Nucleus accumbens (tissue), 56 donors: ENCODE measurements at places on chromosomes 13 and 19.
A peak's percentile ranks its signal among the peaks of the same experiment; 100 is the strongest.

DNA sequence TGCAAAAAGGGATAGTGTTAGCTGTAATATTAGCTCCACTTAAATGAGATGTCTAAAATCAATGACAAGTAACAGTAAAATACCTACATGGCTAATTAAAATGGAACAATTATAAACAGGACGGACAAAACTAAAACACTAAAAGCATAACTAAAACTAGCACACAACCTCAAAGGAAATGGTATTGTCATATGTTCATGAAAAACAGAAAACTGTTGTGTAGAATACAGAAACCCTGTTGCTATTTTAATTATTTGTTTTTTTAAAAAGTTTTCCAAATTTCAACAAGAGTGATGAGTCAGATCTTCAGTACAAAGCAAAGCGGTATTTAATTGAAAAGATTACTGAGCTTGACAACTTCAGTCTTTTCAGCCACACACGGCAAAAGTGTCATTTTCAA lies 4.2 kb downstream of the RCBTB2 start:
- DNase-seq, result no peak

GRCh38 chr13:100532836-100533435 lies 55.7 kb downstream of the GGACT start:
- DNase-seq, result no peak

DNA sequence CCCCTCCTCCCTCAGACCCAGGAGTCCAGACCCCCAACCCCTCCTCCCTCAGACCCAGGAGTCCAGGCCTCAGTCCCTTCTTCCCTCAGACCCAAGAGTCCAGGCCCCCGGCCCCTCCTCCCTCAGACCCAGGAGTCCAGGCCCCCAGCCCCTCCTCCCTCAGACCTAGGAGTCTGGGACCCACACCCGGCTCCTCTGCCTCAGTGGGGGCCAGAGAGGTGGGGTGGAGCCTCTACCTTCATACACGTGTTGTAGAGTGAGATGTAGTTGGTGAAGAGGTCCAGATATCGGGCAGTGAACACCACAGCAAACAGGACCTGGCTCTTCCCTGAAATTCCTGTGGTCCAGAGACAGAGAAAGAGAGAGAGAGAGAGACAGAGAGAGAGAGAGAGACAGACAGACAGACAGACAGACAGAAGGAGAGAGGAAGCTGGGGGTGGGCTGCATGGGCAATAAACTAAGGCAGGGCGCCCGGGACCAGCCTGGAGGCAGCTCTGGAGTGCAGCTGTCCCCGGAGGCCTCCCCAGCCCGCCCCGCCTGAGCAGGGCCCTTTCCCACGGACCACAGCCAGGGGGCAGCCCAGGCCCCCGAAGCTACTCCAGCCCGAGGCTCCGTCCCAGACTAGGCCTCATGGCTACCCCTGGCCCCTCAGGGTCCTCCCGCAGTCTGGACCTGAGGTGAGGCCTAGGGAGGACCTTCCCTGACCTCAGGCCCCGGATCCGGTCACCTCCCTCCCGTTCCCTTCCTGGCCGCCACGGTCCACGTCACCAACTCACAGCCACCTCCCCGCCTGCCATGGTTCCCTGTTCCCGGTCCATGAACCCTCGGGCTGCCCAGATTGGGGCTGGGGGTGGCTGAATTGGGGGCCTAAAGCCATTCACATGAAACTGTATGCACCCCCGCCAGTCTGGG lies 907 bp downstream of the KDELR1 start:
- no peak for DNase-seq

DNA sequence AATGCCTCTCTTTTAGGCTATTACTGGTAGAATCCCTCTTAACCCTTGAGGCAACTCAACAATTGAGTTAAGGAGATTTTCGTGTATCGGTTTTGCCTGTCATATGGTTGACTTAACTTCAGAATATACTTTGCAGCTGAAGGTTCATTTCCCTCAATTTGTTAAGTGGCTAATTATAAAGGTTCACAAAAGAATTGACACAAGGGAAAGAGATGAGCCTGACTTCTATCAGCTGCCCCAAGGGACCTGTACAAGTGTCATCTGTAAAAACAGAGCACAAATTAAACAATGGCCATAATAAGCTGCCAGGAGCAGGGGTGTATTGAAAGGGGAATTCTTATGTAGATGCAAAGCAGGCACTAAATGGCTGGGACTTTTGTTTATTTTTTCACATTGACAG lies 334.8 kb upstream of the OBI1 start:
- no peak for DNase-seq

DNA sequence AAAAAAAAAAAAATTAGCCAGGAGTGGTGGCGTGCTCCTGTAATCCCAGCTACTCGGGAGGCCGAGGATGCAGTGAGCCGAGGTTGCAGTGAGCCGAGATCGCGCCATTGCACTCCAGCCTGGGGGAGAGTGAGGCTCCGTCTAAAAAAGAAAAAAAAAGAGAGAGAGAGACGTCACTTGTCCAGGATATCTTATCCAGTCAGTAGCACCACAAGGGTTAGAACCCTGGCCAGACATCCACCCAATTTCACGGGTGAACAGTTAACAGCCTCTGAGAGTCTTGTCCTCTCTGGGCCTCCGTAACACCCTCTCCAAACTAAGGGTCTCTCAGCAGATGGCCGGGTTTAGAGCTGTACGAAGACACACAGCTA lies 917 bp upstream of the CLPTM1 start:
- DNase-seq, result no peak

GRCh38 chr19:42140125-42140754 lies 8.0 kb upstream of the POU2F2 start:
- DNase-seq, result peak; percentile 23

DNA sequence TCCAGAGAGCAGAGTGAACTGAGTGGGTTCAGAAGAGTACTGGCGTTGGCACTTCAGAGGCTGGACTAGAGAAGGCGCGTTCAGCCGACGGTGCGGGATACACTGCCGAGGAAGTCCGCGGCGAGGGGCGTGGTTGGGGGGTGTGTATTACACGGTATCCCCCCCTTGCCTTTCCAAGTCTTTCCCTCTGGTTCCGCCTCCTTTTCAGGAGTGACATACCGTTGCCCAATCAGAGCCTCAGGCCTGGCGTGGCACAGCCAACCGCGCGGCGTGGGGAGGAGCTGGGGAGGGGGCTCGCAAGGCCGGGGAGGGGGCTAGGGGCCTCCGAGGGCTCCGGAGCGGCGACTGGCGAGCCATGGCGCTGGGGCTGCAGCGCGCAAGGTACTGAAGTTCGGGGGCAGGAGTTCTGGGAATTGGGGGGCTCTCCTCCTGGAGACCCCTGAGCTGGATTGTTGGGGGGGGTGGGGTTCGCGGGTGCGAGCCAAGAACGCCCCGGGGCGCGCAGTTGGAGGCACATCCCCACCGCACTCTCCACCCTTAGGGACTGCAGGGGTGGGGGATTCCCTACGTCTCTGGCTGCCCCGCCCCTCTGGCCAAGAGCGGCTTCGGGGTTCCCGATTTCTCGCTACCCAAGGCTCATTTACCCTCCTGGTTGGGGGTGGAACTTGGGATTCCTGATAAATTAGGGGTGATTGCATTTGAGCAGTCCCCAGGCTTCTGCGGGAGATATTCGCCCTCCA lies at the start of gene HIF3A:
TSS of gene HIF3A (plus strand) at position 321 of the 740 bp plus-strand sequence. CDS start at position 356, 35 bp downstream.
- peak; percentile 14 for DNase-seq

- no peak for DNase-seq
Measured at GRCh38 chr19:55097864-55098715, 19.3 kb downstream of the PPP1R12C start.

GRCh38 chr13:79457948-79458347 lies 23.0 kb upstream of the NDFIP2 start:
- DNase-seq, result no peak

- no peak for DNase-seq
Measured at GRCh38 chr13:111917086-111917485, 149.9 kb upstream of the SOX1 start.

DNA sequence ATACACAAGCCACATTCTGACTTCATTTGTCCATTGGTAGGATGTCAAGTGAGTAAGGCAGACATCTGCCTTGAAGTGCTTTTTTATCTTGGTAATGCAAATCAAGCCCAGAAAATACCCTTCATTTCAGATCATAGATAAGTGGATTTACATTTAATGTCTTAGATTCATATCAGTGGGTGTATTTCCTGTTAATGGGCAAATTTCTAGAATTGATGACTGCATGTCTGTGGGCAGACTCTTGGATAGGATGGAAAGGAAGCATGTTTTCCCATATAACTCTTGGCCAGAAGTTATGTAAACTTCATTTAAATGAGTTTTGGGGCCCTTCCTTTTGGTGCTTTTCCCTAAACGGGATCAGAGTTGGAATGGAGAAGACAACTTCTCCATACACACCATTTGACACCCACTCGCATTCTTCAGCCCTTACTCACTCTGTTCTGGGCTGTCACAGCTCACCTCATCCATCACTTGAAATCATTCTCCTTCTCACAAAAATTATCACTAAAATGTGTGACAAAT lies 154.6 kb downstream of the FLT1 start:
- no peak for DNase-seq

- no peak for DNase-seq
Measured at GRCh38 chr13:97215325-97215724, 6.8 kb upstream of the MBNL2 start.

DNA sequence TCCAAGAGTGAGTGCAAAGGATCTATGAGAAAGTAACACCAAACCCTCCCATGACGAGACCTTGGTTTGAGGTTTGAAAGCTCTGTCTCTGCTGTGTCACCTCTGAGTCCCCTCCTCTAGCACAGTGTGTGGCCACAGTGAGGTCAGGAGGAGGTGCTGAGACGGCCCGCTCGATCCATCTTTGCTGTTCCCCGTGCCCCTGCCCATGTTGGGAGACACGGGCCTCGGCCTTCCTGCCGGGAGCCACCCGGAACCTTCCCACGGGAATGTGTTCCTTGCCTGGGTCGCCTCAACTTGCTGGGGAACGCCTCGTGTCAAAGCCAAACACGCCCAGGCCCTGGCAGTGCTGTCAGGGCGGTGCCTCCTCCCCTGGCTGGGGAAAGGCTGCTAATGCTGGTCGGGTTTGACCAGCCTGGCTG lies 10.1 kb downstream of the NANOS3 start:
- no peak for DNase-seq

DNA sequence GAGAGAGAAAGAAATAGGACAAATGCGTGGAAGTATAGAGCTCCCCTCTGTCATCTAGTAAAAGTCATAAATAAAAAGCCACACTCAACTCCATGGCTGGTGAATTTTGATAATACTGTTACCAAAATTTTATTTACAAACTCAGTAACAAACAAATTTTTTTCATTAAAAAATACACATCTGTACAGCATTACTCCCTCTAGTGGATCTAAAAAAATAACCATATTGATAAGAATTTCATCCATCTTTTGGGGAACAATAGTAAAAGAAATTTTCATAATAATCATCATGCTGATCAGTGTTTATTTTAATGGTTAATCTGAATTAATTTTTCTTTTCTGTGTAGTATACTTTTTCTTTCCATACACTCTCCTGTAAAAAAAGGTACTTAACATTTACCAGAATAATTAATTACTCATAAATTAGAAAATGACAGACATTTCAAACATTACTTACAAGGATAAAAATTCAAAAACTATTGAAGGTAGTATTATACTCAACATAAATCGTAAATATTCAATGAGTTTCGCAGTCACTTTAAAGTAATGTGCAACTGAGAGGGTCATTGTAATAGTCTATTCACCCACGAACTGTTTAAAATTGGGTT lies 173.5 kb upstream of the LSM14A start:
- no peak for DNase-seq

- DNase-seq, result no peak
Measured at GRCh38 chr19:19157808-19158207, 12.3 kb downstream of the MEF2B start.

DNA sequence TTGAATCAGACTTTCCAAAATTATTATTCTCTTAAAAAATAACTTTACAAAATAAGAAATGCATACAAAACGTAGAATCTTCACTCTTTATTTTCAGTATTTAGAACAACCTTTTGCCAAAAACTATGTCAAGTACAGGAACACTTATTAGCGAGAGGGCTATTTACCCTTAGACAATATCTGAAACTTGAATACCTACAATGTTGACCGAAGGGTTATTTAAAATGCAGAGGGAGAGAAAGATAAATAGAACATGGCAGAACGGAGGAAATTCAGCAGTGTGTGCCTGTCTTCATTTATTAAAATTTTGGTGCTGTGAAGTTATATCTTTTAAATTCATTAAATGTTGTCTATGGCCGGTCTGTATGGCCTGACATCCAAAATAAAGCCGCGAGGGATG lies 198.8 kb downstream of the EFNB2 start:
- DNase-seq, result no peak

- DNase-seq, result no peak
Measured at GRCh38 chr13:44223770-44224444, 149.7 kb upstream of the SERP2 start.

- DNase-seq, result no peak
Measured at GRCh38 chr13:27395007-27395510, 29.4 kb upstream of the GTF3A start.

DNA sequence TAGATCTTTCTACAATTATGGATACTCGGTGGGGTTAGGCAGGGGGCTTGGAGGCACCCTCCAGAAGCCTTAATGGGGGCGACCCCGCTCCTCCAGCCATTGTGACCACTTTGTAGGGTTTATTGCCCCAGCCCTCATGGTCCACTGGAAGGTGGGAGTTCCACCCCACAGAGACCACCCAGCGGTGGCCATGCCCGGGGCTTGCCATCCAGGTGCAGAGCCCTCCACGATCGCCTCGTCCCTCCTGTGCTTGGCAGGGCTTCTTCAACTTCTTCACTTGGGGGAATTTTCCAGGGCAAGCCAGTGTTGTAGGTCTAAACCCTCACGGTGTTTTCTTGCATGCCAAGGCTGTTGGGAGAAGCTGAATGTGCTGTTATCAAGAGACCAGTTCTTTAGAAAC lies 16.1 kb downstream of the ZNF536 start:
- no peak for DNase-seq

DNA sequence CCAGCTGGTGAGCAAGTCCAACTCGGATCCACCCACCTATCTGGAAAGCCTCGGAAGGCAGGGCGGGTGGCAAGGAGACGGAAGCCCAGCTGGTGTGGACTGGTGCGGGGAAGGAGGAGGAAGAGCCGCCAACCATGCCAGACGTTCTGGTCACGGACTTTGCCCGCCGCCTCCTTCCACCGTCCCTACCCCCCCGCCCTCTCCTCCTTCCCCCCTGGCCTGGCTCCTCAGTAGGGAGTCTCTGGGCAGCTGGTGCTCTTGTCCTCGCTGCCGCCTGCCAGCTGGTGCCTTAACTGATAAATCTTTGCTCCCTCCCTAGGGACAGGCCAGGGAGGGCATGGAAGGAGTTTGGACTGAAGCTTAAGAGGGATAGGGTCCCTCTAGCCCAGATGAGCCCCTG lies 4.8 kb downstream of the SYNGR4 start:
- DNase-seq, result no peak

DNA sequence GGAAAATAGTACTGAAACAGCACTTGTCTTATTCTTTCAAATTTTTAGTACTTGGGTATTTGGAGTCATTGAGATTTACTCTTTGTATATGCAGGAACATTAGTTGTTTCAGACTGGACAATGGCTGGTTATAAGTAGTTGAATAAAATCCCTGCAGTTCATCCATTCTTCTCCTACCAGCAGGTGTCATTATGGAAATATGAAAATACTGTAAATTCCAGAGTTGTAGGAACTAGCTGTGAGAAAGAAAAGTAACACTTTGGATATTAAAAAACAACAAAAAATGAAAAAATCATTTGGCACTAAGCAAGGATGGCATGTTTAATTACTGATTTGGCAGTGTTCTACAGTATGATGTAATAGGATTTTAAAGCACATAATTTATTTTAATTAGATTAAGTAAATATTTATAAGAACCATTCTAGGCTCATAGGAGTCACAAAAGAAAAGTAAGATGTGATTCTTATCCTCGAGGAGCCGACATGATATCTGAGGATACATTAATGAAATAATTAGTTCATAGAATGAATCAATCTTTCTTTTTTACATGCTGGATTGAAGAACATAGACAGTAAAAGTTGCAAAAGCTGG lies 155.3 kb downstream of the KCNRG start:
- DNase-seq, result no peak

GRCh38 chr13:46577696-46578589 lies 25.0 kb downstream of the LRCH1 start:
- DNase-seq, result no peak
